ENCODE measurements at places on chromosomes 1 and 21.

- peak; percentile 23 for DNase-seq
Measured at GRCh38 chr1:48761986-48762385, 14.7 kb downstream of the BEND5 start.

GRCh38 chr1:11751087-11751486, 10.9 kb upstream of the C1orf167 start:
- no peak for DNase-seq

DNA sequence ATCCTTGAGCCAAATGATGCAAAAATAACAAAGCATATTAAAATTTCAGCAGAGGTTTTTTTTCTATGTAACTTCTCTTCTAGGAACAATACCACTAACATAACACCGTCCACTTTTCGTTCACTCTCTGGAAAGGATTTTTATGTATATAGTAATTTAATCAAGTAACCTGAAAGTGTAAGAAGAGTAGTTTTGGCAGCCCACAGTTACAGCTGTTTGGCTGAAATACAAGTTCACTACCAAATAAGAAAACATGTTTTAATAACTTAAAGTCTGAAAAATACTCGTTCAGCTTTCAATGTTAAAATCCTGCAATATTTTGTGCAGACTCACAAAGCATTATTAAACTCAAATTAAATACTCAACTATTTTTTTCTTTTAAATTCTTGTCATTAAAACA, 896.8 kb upstream of the ADGRL4 start:
- no peak for DNase-seq

- no peak for DNase-seq
Measured at GRCh38 chr1:243266231-243266630, 10.4 kb downstream of the SDCCAG8 start.

- DNase-seq, result no peak
Measured at GRCh38 chr1:162741574-162741973, 48.9 kb upstream of the HSD17B7 start.

- no peak for DNase-seq
Measured at GRCh38 chr1:56340977-56341376, 238.4 kb downstream of the PLPP3 start.

- DNase-seq, result no peak
Measured at GRCh38 chr1:221865808-221866207, 123.9 kb upstream of the DUSP10 start.

- DNase-seq, result no peak
Measured at GRCh38 chr1:77459881-77460280, 178.1 kb downstream of the AK5 start.

- no peak for DNase-seq
Measured at GRCh38 chr21:27713154-27714109, 746.5 kb upstream of the ADAMTS5 start.

DNA sequence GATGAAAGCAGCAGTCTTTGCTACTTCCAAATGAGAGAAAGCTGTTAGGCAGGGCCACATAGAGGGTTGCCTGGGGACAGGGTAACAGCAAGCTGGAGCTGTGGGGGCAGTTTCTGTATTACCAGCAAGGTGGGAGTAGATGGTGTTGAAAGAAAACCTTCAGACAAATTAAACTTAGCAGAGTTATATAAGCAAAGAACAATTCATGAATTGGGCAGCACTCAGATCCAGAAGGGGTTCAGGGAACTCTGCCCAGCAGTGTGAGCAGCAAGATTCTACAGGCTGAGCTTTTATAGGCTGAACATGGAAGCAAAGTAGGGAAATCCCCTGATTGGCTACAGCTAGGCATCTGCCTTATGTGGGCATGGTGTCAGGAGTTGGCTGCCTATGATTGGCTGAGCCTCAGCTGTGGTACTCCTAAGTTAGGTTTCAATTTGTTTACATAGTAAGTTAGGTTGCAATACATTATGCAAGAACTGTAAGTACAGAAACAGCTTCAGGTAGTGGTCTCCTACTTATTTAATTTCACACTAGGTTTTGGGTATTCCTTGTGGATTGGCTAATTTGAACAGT, 64.1 kb upstream of the TMPRSS2 start:
- DNase-seq, result no peak

DNA sequence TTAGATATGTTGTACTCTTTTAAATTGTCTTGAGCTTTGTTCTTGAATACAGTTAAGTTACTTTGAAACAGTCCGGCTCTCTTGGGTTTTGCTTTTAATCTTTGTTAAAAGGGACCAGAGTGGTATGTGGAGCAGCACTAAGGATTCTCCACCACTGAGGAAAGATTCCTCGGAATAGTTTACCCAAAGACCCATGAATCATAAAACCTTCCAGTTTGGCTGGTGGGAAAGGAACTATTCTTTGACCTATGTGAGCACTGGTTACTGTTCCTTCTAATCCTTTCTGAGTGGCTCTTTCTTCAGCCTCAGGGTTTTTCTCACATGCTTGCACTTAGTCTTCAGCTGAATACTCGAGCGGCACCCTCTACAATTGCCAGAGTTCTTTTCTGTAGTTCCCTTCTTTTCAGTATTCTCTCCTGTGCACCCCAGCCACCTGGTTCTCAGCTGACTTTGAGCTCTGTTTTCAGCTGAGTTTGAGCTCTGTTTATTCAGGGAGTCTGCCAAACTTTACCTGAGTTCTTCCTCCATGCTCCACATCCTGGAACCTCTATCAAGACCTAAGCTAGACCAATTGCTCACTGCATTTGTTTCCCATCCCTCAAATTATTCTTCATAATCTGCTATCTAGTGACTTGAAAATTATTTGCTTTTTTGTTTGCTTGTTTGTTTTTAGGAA, 253.8 kb upstream of the PLXNA2 start:
- no peak for DNase-seq

DNA sequence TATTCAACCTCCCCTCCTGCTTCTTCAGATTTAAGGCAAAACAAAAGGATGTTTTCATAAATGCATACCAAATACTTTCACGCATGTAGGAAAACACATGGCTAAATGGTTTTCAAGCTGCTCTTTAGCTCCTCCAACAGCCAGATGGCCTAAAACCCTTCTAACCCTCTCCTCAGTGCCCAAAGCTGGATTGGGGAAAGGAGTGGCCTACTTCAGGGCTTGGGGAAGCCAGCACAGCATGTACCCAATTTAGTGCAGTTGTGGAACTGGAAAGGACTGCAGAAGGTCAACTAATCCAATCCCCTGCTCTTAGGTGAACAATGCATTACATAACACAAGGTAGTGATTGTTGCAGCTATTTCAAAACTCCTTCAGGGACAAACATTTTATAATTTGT, 9.3 kb downstream of the F5 start:
- no peak for DNase-seq

DNA sequence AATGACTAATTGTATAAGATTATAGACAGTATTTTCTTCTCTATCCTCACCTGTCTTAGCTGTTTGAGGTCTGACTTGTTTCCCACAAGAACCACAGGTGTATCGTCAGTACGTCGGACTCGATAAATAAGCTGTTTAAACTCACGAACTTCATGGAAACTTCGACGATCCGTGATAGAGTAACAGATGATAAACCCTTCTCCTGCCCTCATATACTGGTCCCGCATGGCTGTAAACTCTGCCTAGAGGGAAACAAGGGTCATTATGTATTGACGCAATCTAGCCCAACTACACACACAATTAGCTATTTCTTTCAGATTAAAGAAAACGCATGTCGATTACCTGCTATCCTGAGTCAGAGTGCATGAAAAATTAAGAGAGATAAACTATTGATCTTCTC, 6.9 kb downstream of the RIT1 start:
- no peak for DNase-seq

- no peak for DNase-seq
Measured at GRCh38 chr1:238778113-238778512, 608.3 kb upstream of the CHRM3 start.

GRCh38 chr1:8560611-8561544, 243.0 kb downstream of the SLC45A1 start:
- DNase-seq, result peak; percentile 72

DNA sequence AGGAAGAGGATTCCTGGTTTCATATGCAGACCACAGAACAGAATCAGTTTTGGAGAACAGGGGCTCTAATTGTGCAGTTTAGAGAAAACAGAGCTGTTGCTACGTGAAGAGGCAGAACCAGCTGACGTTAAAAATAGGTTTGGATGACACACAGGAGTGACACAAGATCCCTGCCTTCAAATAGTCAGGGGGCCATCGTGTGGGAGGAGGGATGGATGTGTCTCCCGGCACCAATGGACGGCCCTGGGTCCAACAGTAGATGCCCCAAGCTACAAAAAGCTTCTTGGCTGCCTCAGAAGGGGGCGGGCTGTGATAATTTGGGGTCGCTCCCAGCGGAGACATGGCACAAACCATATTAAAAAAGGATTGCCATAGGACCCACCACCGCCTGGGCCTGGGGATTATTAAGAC, 87.8 kb downstream of the MRPL37 start:
- DNase-seq, result peak; percentile 53

- DNase-seq, result no peak
Measured at GRCh38 chr1:202471246-202471645, 122.7 kb downstream of the PPP1R12B start.

- DNase-seq, result no peak
Measured at GRCh38 chr1:62336995-62337705, 17.9 kb upstream of the KANK4 start.

DNA sequence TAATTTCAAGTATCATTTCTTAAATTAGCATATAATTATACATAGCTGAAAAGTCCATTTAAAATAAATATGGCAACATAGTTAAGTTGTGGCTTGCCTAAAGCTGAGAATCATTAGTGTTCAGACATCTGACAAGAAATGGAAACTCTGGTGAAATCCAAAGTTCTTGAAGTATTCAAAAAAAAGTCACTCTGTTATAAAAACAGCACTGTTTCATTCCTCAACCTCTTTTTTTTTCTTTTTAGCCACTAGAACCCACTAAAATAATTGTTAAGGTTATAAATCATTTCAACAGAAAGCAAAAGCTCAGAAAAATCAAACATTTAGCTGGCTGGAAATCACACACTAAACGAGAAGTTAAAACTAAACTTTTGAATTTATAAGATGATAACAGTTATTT, 476.7 kb downstream of the LTN1 start:
- DNase-seq, result no peak

DNA sequence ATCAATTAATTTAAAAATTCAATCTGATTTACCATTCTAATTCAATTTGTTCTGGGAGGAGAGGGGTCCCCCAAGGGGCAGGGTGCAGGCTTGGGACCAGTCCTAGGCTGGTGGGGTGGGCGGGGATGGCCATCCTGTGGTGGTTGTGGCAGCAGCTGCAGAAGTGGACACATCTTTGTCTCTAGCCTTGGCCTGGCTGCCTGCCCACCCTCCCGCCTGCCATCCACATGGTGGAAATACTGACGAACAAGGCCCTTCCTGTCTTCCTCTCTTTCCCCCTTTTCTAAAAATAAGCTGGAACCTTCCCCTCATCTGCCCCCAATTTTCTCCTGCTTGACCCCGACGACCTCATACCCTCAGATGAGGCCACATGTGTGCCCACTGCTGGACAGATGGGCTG, 130.9 kb downstream of the FOXD2 start:
- DNase-seq, result peak; percentile 77

GRCh38 chr1:9593492-9594465, 5.1 kb downstream of the TMEM201 start:
- DNase-seq, result peak; percentile 76

GRCh38 chr1:15836772-15837669, 10.5 kb upstream of the SPEN start:
- no peak for DNase-seq

DNA sequence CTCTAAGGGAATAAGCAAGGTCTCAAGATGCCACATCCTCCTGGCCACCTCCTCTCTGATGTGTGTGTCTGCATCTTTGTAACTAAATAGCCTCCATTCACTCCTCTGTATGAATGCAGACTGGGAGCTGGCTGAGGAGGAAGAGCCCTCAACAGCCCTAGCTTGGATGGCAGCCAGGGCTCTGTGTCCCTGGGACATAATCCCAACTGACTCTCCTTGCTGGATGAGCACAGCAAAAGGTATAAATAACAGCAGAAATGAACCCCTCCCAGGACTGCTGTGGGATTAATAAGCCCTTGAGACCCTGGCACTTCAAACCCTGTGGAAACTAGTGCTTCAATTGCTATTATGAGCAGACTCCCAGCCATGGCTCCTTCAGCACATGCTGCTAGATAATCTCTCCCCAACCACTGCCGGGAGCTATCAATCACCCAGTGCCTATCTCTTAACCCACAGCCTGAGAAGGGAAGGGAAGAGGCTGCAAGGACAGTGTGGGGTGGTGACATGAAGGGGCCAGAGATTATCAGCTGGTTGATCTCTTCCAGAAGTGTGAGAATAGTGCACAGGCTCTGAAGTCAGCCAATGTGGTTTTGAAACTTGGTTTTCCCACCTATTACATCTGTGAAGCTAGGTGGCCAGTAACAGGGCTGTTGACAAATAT, 152.2 kb downstream of the TNR start:
- DNase-seq, result peak; percentile 18

GRCh38 chr1:42934541-42935312, 23.9 kb downstream of the SLC2A1 start:
- DNase-seq, result no peak

DNA sequence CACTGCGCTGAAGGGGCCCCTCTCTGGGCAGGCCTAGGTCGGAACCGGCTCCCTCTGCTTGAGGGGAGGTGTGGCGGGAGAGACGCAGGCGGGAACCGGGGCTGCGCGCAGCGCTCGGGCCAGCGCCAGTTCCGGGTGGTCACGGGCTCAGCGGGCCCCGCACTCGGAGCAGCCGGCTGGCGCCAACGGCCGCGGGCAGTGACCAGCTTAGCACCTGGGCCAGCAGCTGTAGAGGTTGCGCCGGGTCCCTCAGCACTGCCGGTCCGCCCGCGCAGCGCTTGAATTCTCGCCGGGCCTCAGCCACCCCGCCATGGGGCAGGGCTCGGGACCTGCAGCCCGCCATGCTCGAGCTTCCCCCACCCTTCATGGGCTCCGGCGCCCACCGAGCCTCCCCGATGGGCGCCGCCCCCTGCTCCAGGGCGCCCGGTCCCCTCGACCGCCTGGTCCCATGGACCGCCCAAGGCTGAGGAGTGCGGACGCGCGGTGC, 254.6 kb downstream of the COL11A1 start:
- no peak for DNase-seq

GRCh38 chr1:54602554-54602953, 20.8 kb downstream of the FAM151A start:
- DNase-seq, result no peak

- peak; percentile 34 for DNase-seq
Measured at GRCh38 chr1:18360251-18360650, 120.5 kb upstream of the KLHDC7A start.

GRCh38 chr1:222697203-222697602, 15.1 kb downstream of the AIDA start:
- DNase-seq, result no peak

- DNase-seq, result no peak
Measured at GRCh38 chr1:145908653-145909052, 1.2 kb downstream of the ITGA10 start.

GRCh38 chr1:204735042-204735441, 49.5 kb upstream of the LRRN2 start:
- DNase-seq, result no peak

- DNase-seq, result no peak
Measured at GRCh38 chr1:53145942-53146708, 3.7 kb upstream of the SLC1A7 start.

- DNase-seq, result no peak
Measured at GRCh38 chr1:167136191-167136614, 42.3 kb downstream of the STYXL2 start.

GRCh38 chr1:17067465-17068240, 13.8 kb upstream of the SDHB start:
- no peak for DNase-seq

- DNase-seq, result no peak
Measured at GRCh38 chr1:169367096-169367685, 406 bp downstream of the NME7 start.

Data from Ammon's horn (tissue), 1 donor.